ENCODE measurements at places on chromosomes 2 and 18. TPM values are rescaled to one million over a fixed set of nuclear protein-coding genes. Genes with fewer than 3 reads are reported as not detected.

DNA sequence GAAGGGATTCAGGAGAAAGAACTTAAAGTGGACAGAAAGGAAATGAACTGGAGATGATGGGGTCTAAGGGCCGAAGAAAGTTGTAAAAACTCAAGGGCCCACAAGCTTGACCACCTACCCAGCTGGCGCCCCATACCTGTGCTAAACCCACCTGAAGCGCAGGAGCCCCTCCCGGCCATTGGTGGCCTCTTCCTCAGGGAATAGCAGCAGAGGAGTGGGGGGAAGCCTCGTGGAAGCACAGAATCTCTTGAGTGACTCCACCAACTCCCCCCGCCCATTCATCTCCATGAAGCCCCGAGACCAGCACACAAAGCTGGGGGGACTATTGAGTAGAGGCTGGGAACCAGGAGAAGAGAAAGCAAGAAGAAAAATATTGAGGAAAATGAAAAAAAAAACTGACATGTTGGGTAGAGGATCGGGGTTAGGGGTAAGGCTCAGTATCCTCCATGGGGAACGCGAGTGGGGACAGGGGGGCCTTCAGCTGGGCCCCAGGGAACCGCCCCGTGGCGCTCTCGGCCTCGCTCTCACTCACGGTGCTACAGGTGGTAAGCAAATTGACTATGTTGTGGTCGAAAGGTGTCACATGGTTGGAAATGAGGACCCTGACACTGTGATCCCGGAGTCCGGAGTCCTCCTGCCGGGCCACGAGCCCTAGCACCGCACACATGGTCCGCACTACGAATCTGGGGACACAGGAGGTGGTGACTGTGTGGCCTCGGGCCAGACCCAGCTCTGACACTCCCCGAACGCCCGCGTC, 728 bp downstream of the AUP1 start:
- no peak for DNase-seq

DNA sequence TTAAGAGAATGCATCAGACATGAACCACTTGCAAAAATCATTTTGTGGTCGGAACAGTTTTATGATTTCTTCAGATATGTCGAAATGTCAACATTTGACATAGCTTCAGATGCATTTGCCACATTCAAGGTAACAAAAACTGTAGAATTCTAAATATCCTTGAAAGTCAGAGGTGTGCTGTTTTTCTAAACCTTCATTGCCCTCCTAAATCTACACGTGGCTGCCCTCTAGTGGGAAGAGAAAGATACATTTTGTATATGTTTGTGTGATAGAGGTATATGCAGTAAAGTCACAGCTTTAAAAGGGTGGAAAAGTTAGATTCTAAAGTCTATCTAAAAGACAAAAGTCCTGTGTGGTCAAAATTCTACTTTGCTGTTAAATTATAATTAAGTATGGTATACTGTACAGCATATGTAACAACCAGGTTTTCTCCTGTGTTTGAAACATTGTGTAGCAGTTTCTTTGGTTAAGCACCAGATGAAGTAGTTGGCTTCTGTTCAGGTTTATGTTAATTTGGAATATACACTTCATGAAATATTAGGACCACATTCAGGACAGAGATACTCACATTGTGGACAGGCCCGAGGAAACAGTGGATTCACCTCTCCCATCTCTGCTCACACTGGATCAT, 65.9 kb upstream of the ITM2C start:
- peak; percentile 22 for DNase-seq

DNA sequence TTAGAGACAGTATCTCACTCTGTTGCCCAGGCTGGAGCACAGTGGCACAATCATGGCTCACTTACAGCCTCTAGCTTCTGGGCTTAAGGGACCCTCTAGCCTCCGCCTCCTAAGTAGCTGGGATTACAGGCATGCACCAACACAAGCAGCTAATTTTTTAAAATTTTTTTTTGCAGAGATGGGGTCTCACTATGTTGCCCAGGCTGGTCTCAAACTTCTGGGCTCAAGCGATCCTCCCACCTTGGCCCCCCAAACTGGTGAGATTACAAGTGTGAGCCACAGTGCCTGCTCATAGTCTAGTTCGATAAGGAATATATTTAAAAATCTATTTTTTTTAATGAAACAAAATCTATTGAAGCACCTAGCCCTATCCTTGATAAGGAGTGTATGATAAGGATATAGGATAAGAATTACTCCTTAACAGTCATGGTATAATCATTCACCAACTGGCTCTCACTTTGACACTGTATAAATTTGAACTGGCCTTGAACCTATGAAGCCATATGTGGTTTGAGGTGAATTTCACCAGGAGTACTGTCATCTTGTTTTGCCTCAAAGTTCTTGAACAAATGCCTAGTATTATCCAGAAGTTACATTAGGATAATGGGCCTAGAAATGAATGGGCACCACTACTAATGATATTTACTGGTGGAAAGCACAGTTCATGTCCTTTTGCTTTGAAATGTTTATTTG, 71.1 kb downstream of the EXOC6B start:
- no peak for DNase-seq

DNA sequence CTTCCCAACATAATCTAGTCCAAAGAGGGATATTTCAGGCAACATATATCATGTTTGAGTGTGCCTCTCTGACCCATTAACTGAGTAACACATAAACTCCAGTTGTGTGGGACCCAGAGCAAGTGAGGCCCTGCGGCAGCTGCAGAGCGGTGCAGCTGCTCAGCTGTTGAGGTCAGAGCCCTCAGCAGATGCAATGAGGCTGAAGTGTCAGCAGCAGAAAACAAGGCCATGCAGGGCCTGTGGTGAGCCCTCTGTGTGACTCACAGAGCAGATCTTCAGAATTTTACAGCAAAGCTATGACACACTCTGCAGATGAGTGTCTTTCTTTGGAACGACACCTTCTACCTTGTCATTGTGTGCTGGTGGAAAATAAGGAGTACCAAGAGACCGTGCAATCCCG, 168.5 kb downstream of the CBLN2 start:
- no peak for DNase-seq

GRCh38 chr2:194735837-194736542, 921.0 kb upstream of the SLC39A10 start:
- no peak for DNase-seq

DNA sequence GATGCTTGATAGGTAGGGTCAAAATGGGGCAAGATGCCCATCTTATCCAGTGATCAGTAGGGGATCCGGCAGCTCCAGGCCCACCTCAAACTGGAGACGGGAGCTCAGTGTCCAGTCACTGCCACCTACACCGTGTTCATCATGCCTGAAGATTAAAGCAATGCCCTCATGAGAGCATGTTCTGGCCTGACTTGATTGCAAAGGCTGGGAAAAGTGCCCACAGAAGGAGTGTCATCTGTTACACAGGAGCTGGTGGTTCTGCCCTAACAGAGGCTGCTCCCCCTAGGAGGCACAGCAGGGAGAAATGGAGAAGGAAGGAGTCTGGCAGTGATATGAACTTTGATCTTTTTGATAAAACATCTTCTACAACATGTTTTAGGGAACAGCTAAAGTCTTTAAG, 92.3 kb downstream of the CCBE1 start:
- DNase-seq = no peak

DNA sequence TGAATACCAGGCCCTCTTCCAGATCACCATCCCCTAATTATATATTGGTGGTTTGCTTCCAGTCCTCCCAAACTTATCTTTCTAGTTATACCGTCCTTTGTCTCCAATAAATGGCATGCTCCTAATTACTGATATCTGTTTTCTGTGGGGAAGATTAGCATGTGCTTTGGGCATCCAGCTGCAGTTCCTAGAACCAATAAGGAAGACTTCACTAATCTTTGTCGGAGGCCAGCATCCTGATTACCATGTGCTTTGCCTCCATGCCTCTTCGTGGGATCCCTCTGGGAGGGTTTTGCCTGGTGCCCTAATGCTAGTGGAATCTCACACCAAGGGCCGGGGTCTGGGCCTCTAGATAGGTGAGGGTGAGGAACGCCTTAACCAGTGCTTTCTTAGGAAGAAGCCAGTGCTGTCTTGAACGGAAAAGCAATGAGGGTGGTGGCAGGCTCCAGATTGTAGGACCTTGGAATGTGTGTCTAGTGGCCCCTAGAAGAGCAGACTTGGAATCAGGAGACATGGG, 47.7 kb downstream of the ACKR3 start:
- DNase-seq = no peak

- no peak for DNase-seq
Measured at GRCh38 chr2:241003047-241003360, 4.6 kb downstream of the SNED1 start.

DNA sequence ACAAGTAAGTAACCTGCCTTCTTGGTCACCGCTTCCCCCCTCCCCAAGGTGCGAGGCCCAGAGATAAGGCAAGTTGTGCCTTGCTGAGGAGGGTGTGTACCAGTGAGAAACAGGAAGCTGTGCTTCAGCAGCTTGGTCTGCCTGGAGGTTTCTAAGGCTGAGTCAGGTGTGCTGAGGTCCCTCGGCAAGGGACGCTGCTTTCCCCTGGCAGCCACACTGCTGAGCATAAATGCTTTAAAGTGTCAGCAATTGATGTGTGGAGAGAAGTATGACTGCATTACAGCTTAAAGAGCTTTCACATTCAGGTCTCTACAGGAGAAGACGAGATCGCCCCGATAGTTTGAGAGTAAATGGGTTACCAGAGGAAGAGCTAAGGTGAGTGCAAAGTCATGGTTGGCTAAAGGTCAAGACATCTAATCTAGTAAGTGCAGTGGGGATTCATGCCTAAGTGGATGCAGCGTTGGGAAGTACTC, 86.9 kb downstream of the LIMS1 start:
- DNase-seq = no peak

GRCh38 chr2:160390544-160391455, 102.8 kb downstream of the RBMS1 start:
- DNase-seq = no peak

DNA sequence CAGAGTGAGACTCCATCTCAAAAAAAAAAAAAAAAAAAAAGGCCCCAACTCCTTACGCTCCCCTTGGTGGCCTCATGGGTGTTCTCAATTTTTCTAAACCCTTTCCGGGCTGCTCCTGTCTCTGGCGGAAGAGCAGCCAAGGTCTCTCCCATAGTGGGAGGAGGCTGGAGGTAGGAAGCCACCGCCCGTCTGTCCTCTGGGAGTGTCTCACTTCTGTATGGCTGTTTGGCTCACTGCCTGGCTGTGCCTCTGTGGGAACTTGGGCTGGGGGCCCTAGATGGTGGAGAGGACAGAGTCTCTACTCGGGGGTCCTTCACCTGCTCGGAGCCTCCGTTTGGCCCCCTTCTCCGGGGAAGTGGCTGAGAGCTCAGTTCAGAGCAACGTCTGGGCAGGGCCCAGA, 245.3 kb downstream of the CELF4 start:
- no peak for DNase-seq

GRCh38 chr18:40250236-40250635, 1704.8 kb upstream of the PIK3C3 start:
- DNase-seq = no peak

- DNase-seq = no peak
Measured at GRCh38 chr2:47177043-47177565, 22.0 kb upstream of the STPG4 start.

DNA sequence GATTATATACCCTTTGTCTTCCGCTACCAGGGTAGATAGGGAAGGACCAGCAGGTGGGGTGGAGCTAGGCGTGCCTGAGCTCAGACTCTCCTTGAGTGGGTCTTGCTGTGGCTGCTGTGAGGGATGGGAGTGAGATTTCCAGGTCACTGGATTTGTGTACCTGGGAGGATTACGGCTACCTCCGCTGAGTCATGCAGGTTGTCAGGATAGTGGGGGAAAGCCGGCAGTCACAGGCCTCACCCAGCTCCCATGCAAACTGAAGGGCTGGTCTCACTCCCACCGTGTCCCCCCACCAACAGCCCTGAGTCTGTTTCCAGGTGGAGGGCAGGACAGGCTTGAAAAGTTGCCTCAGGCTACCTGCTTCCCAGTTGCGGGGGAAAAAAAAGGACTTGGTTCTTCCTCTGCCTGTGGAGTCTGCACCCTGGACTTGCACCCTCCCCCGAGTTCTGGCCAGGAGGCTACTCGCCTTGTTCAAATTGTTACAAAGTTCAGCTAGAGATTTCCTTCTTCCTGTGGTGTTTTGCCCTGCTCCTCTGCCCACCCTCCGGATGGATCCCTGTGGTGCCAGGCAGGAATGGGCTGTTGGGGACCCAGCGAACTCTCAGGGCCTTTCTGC, 268.3 kb downstream of the VAPA start:
- DNase-seq = no peak

GRCh38 chr2:108412995-108413710, 35.4 kb downstream of the SULT1C4 start:
- peak; percentile 56 for DNase-seq

DNA sequence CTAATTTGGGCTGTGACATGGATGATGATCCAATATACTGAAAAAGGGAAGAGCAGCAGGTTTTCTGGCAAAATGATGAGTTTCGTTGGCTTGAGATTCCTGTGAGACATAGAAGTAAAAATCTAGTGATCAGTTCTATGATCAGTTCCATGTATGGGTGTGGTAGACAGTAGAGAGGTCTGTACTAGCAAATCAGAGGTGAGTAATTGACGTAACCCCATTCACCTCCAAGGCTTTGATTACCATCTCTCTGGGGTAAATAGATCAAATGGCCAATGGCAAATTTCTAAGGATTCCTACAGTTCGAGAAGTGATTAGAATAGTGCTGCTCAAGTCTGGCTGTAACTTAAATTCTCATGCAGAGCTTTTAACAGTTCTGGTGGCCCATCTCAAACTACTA, 6.4 kb downstream of the ITGA4 start:
- no peak for DNase-seq

GRCh38 chr2:3196716-3197115, 180.9 kb downstream of the EIPR1 start:
- DNase-seq = no peak

DNA sequence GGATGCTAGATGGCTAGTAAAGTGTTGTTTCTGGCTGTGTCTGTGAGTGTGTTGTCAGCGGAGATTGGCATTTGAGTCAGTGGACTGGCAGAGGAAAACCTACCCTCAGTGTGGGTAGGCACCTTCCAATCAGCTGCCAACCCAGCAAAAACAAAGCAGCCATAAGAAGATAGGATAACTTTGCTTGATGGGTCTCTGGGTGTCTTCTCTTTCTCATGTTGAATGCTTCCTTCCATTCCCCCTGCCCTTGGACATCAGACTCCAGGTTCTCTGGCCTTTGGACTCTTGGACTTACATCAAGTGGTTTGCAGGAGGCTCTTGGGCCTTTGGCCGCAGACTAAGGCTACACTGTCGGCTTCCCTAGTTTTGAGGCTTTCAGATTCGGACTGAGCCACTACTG, 429.0 kb upstream of the ZNF804A start:
- DNase-seq = no peak

Gene SERPINB10
- not detected for polyA plus RNA-seq

Gene LIMS3
- polyA plus RNA-seq = not detected

Gene CASP10
- 2.6 TPM for polyA plus RNA-seq

Gene C1GALT1C1L
- polyA plus RNA-seq = 2.1 TPM

Gene IL36G
- polyA plus RNA-seq = not detected
